ENCODE measurements at places on chromosomes 11 and 22.

DNA sequence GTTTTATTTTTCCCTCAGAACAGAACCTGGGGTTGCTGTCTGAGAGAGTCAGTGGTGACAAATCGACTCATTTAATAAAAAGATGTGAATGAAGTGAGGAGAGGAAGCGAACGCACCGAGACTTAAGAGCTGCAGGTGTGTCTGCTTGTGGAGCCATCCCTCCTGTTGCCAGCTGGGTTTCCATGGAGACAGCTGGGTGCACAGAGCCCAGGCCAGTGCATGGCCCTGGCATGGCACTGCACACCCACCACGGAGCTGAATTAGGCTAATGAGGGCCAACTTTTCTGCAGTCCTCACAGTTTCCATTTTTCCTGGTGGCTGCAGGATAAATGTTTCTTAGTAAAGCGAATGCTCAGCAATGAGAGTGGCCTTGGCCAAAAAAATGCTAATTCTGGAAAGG, 750.2 kb downstream of the OPCML start:
- DNase-seq = peak; percentile 36

- no peak for DNase-seq
Measured at GRCh38 chr11:102430158-102430836, 22.3 kb downstream of the TMEM123 start.

DNA sequence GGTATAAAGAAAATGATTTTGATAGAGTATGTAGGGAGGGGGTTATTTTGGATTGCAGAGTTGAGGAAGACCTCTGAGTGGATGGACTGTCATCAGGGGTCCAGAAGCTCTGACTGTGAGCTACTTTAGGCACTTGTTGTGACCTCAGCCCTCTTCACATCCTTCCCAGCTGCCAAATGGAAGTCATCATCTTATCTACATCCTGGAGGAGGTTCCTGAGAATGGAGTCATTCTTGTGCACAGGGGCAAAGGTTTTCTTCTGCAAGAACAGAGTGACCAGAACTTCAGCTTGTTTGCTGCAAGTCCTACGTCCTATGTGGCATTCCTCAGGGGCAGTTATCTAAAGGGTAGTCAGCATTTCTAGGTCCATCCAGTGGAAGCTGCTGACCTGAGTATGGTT, 393.8 kb downstream of the AASDHPPT start:
- DNase-seq = no peak

GRCh38 chr22:45768490-45768889, 96.9 kb downstream of the ATXN10 start:
- DNase-seq = no peak

GRCh38 chr22:45336971-45337431, 27.3 kb downstream of the FAM118A start:
- DNase-seq = peak; percentile 20

DNA sequence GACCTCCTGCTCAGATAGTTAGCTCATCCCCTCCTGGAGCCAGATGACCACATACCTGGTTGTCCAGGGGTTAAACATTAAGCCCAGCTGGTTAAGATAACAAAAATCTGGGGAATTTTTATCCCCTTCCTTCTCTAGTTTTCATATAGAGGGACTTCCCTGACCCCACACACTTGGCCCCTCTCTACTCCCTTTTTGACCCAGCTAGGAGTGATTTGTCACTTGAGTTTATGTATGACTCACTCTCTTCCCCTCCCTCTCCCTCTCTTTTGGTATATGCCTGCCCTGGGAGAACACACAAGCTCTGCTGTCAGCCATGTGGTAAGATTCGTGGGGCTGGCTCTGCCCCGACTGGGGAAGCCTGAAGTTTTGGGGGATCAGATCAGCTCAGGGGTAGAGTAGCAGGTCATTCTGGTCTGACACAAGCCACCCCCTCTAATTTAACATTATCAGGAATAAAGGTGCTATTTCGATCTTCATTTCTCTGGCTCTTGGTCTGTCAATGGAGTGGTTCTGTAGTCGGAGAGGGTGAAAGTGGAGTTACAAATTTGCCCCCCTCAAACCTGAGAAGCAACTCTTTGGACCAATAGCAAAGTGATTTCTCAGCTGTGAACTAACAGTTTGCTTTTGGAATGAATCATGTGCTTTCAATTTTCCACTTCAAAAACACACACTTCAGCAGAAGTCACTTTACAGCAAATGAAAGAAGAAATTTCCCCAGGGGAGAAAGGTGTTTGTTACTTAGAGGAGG, 415.3 kb upstream of the CADM1 start:
- no peak for DNase-seq

GRCh38 chr22:46754110-46754799, 8.2 kb upstream of the TBC1D22A start:
- no peak for DNase-seq

- DNase-seq = no peak
Measured at GRCh38 chr11:63800921-63801320, 12.3 kb upstream of the SPINDOC start.

GRCh38 chr22:50251477-50252081, 514 bp upstream of the HDAC10 start:
- no peak for DNase-seq

GRCh38 chr11:12577725-12578644, 96.2 kb upstream of the TEAD1 start:
- DNase-seq = no peak

DNA sequence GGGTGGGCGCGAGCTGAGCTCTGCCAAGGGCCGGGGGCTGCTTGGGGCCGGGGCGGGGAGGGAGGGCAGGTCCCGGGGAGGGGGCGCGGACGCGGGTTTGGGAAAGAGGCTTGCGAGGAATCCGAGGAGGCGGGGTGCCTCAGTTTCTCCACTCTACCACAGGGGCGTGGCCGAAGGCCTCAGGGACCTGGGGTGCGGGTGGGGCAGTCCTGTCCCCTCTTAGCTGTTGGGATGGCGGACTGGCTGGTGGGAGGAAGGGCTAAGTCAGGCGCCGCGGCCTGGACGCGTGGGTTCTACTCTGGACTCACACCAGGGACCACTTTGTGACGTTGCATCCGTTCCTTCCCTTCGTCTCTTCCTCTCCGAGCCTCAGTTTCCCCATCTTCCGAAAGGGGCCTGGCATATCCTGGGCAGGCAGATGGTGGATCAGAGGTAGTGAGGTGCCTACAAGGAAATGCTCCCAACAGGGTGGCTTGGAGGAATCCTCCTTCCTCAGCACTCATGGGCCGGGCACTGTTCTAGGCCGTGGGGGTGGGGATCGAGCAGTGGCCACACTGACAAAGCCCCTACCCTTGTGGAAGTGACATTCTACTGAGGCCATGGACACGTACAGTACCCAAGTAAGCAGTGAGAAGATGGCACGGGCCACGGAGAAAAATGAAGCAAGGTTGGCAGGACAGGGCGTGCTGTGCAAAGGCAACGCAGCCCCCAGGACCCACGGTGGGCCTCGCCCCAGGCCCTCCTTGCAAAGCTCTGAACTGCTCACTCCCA, 13.2 kb downstream of the IGLL1 start:
- DNase-seq = no peak

DNA sequence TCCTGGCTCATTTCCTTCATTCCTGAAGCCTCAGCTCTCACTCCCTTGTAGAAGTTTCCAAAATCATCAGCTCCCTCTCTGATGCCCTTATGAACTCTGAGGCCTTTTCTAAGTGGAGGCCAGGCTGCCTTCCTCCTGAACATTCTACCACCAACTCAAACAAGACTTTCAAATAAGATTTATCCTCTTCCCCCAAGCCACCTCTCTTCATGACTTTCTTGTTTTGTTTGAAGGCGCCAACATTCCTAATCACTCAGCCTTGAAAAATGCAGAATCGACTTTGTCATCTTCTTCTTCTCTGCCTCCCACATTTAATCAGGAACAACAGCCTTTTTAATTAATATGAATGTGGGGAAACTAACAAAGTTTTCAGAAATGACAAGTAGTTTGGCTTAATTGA, 927.9 kb downstream of the OPCML start:
- no peak for DNase-seq

DNA sequence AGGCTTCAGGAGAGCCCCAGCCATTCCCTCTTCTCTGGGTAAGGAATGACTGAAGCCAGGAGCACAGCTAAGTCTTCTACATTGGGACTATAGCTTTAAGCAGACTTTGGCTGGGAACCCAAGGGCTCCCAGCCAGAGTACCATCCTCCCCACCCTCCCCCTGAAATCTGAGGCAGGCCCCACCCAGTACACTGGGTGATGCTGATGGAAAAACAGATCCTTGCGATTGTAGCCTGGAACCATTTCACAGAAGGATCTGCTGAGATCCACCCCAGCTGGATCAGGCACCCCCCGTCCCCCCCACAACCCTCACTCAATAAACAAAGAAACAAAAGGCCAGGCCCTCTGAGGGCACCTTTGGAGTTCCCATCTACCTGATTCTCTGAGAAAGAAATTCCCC, 39.8 kb downstream of the IL18BP start:
- DNase-seq = peak; percentile 14

- DNase-seq = no peak
Measured at GRCh38 chr22:49169074-49169744, 658.5 kb downstream of the BRD1 start.

- DNase-seq = no peak
Measured at GRCh38 chr11:33624083-33624482, 76.5 kb downstream of the C11orf91 start.

- no peak for DNase-seq
Measured at GRCh38 chr22:27576815-27577573, 224.6 kb downstream of the MN1 start.

- DNase-seq = no peak
Measured at GRCh38 chr11:92226331-92227229, 2.0 kb downstream of the FAT3 start.

GRCh38 chr11:35907648-35908431, 36.0 kb upstream of the LDLRAD3 start:
- DNase-seq = no peak

DNA sequence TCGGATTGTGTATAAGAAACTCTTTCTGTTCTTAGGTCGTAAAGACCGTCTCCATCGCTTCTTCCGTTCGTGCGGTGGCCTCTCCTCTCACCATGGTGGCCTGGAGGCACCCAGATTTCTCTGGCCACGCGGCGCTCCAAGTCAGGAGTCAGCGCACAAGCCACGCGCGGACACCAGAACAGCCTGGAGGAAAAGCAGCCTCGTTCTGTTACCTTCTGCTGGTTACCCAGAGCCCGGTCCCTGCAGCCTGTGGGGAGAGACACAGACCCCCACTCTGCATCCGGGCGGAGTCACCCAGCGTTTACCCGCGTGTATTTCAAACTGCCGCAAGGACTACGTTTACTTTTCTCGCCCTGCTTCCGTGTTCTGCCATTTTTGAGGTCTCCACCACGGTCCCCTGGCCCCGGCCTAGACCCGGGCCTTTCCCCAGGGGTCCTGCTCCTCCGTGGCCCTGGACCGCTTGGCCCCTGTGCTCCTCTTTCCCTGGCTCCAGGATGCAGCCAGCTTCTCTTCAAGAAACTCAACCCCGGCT, 776.1 kb downstream of the BRD1 start:
- DNase-seq = no peak

- no peak for DNase-seq
Measured at GRCh38 chr11:23680488-23681230, 816.2 kb upstream of the LUZP2 start.

GRCh38 chr11:27653990-27654758, 46.1 kb downstream of the BDNF start:
- DNase-seq = no peak

GRCh38 chr11:93143186-93143585, 54.6 kb downstream of the SLC36A4 start:
- DNase-seq = no peak

DNA sequence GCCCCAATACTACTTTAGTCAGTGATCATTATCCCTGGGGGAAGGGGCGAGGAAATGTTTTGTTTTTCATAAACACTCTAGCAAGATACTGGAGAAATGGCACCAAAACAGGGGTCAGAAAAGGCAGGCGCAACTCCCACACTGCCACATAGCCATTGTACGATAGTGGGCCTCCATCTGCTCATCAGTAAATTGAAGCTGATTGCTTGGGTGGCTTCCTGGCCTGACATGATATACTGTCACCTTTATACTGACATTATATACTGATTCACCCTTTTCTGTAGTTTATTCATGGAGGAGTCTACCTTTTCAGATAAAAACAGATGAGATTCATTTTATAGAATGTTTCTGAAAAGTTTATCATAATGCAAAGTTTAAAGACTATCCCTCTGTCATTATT, 51.6 kb upstream of the CCDC34 start:
- DNase-seq = no peak

DNA sequence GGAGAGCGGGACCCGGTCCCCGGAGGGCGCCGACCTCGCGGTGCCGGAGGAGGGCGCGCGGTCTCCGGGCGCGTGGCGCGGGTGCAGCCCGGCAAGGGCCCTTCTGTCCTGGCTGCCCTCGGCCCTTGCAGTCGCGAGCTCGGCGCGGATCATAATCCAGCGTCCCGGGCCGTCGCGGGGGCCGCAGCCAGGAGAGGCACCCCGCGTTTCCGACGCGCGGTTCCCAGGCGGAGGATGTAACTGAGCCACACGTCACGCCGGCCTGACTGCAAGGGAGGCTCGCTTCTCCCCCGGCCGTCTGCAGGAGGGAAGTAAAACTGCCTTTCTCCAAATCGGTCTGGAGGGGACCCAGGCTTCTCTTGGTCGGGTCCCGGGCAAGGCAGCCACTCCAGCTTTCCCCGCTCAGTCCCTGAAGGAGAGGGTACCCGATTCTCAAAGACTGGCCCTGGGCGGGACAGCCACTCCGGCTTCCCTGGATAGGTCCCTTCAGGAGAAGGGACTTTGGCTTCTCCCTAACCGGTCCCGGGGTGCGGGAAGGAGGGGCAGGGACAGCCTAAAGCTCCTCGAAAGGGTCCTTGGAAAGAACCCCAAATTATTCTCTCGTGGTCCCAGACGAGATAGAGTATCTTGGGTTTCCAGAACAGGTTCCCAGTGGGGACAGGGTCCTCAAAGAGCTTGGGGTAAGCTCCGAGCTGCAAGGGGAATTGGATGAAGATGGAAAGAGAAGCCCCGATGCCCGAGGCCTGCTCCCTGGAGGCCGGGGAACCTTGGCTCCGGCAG, 836 bp downstream of the SPON1 start:
- no peak for DNase-seq

GRCh38 chr11:30566482-30566881, 19.7 kb downstream of the MPPED2 start:
- no peak for DNase-seq

DNA sequence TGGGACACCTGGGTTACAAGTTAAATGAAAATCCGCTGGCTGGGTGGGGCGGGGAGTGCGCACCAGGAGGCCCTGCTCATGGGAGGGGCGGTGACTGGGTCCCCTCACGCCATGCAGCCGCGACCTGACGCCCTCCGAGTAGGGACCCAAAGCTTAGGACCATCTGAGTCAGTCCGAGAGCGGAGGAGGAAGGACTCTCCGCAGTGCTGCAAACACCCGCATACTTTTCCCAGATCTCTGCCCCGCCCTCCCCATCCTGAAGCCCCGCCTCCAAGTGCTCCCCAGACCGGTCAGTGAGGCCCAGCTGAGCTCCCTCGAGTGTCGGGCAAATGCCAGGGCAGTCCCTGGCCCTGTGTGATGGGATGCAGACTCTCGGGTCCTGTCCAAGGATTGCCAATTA, 6.6 kb upstream of the FLI1 start:
- DNase-seq = no peak

All from NCI-H1092 (cell line).